ENCODE measurements at places on chromosomes 6 and 20.

- DNase-seq: peak; percentile 40
Measured at GRCh38 chr6:143536461-143536865, 24.9 kb upstream of the FUCA2 start.

GRCh38 chr20:18722371-18722770, 91.2 kb upstream of the SCP2D1 start:
- DNase-seq: no peak

DNA sequence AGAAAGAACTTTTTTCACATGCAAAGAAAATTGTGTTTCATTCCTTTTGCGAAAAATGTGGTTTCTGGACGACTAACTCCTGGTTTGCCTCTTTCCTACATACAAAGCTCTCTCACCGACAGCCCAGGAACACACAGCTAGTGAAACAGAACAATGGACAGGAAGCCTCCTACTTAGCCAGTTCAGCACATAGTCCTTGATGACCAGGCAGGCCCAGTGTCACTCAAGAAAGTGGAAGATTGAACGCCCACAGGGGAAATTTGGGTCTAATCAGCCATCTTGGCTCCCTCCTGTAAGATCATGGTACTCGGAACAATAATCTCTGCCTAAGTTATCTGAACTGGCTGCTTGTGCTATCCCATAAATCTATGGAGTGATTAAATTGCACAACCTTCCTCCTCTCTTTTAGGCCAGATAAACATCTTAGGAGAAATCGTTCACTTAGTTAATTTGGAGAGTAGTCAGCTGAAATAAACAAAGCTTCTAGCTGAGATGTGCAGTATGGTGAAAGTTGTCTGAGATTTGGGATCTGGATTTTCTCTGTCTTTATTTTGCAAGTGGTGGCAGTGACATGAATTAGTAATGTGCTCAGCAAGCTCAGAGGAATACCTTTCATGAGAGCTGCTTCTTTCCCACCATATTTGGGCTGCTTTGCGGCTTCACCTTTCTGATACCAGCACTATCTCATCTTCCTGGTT, 147.0 kb downstream of the MTFR2 start:
- DNase-seq: no peak

DNA sequence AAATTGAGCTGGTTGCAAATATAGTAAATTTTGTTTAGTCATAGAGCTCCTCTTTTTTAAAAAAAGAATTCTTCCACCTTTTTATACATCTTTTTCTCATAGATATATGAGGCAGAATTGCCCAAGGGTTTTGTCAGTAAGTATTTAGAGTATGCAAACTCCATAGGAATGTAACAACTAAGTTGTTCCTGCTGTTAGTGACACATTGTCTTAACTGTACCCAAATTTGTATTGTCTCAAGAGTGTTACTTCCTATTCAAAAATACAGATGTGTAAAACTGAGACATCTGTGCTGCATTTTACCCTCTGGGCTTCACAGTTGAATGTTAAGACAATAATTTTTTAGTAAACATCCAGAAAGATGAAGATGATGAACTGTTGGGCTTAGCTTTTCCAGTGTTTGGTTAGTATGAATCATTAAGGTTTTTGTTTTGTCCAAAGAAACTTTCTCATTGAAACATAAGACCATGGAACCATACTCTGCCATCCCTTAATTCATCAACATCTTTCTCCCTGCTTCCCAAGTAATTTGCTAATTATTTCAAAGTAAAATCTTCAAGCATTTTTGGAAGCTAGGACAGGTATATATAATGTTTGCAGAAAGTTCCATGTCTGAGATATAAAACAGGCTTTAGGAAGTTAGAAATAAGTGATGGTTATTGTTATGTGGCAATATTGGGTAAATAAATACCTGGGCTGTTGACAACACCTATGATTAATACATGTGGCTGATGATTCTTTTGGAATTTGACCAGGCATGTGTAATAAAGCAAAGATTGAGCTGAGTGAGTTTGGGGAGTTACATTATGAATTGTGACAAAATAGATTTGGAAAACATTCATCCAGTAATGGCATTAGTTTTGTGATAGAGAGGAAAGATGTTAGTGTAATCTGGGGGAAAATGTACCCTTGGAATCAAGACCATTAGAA, 11.2 kb downstream of the OGFRL1 start:
- no peak for DNase-seq

GRCh38 chr6:5838656-5839396, 167.9 kb downstream of the NRN1 start:
- no peak for DNase-seq

GRCh38 chr6:143210420-143210819, 149.7 kb downstream of the AIG1 start:
- no peak for DNase-seq

DNA sequence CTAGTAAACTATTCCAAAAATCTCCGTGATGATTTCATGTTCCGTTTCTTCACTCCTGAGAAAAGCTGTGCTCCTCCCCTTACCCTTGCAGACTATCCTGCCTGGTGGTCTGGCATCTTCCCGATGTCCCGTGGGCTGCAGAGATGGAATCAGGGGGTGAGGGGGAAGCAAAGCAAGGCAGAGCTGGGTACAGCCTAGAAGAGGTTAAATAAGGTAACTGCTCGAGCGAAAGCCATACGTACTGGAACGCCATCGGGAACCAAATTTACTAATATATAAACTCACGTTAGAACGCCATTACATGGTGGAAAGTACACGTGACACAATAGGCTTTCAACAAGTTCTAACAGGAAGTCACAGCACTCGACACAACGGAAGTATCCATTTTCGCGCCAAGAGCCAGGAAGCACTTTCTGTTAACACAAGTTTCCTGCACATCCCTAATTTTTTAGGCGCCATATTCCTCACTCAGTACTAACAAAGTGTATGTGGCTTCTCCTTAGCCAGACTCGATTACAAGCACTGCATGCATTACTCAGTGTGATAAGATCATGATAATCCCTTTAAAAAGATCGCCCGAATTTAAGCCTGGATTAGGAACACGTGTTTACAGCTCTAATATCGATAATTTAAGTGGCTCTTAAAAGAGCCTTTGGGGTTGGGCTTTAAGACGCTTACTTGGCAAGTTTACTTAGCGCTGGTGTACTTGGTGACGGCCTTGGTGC, 101.6 kb upstream of the PRSS16 start:
- DNase-seq: peak; percentile 45

DNA sequence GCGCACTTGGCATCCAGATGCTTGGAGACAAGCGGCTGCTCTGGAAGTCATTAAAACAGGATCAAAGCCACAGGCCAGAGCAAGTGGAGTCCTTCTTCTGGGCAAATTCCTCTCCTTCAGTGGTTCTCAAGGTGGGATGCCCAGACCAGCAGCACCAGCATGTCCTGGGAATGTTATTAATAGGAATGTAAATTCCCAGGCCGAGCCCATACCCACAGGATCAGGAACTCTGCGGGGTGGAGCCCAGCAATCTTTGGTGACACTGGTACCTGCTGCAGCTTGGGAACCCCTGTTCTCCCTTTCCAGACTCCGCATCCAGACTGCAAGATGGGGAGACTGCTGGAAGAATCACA, 44.6 kb downstream of the CPNE5 start:
- DNase-seq: no peak

DNA sequence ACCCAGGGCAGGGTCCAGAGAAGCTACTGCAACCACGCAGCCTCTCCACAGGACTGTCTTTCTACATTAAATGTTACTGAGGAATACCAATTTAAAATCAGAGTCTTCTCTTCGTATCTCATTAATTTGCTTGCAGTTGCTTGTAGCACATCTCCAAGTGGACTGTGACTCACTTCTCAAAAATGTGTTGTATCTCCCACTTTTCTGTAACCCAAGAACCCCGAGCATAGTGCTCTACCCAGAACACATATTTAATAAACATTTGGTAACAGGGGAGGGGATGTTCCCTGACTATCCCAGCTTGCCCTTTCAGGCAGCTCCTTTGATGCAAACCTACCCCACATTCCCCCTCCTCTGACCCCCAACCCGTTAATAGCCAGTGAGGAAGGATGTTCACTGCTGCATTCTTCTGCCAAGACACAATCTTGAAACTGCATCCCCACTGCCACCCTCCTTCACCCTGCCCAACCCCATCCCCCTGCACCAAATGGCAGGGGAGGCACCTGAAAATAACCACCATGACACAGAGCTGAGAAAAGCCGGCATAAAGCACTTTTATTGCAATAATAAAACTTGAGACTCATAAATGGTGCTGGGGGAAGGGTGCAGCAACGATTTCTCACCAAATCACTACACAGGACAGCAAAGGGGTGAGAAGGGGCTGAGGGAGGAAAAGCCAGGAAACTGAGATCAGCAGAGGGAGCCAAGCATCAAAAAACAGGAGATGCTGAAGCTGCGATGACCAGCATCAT, 24.2 kb downstream of the FKBP1A start:
- DNase-seq: no peak
